ENCODE measurements at places on chromosomes 13 and 19.

DNA sequence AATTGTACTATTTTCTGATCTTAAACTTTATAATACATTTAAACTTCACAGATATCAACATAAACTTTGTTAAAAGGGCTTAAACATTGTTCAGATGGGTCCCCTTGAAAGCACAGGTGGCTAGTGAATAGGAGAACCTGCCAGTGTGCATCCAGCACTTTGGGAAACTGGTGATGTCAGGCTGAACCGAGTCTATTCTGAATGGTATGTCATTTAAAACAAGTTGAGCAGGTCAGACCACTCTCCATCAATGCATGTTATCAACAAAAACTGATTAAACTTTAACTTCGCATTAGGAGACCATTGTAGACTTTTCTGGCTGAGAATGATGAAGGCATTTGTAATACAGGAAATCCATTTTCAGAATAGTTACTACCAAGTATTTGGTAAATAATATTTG lies 50.1 kb upstream of the FREM2 start:
- DNase-seq: no peak

DNA sequence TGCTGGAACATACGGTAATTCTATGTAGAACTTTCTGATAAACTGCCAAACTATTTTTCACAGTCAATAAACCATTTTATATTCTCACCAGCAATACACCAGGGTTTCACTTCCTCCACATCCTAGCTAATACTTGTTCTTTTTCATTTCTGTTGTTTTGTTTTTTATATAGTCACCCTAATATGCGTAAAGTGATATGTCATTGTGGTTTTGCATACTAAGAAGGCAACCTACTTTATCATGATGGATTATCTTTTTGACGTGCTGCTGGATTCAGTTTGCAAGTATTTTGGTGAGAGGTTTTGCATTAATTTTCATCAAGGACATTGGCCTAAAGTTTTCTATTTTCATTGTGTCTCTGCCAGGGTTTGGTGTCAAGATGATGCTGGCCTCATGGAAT lies 1384.1 kb downstream of the UQCRFS1 start:
- no peak for DNase-seq

DNA sequence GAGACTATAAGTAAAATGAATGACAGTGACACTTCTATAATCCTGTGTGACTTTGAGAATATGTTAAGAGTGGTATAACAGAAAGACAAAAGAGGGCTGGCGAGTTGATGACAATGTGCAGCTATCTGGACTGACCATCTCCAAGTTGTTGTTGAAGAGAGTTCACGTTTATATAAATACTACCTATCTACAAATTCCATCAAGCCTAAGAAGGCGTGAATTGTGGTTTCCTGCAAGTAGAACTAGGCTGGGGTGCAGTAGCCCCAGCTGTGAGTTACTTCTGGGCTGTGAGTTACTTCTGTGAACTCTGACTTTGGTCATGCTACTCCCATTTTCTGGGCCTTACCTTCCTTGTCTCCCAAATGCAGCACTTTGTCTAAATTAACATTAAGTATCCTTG lies 561.0 kb downstream of the TBC1D4 start:
- DNase-seq: no peak

- DNase-seq: no peak
These were observed 170.9 kb downstream of the LACC1 start for GRCh38 chr13:44050450-44051063.

GRCh38 chr19:41439441-41440222 lies at the start of gene DMAC2:
DMAC2 (minus strand) TSS chr19:41439912; CDS start chr19:41439899, 13 bp downstream.
- peak; percentile 97 for DNase-seq

DNA sequence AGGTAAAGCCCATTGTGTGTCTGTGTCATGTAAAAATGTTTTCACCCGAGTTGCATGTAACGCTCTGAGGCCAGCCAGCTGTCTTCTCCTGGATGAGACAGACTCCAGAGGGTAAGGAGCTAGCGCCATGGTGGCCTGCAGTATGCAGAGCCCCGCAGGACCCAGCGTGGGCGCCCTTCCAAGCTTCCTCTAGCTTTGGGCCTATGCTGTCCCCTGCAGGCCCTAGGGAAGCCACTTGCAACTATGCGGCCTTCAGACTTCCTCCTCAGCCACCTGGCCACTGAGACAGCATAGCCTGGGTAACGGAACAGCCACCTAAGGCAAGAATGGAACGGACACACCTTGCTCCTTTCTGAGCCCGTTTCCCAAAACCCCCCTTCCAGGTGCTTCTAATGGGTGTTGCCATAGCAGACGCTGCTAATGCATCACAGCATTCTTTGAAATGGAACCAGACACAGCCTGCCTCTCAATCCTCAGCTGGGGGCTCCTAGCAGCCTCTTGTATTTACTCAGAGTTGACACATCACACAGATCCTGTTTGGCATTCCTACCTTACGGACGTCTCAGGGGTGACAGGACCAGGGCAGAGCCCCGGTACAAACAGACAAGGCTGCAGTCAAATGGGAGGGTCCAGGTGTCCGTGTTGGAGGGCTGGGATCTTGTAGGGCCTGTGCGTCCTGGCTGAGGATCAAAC lies 6.2 kb downstream of the FAM32A start:
- no peak for DNase-seq

- no peak for DNase-seq
These were observed 39.7 kb upstream of the RXFP2 start for GRCh38 chr13:31699650-31700049.

DNA sequence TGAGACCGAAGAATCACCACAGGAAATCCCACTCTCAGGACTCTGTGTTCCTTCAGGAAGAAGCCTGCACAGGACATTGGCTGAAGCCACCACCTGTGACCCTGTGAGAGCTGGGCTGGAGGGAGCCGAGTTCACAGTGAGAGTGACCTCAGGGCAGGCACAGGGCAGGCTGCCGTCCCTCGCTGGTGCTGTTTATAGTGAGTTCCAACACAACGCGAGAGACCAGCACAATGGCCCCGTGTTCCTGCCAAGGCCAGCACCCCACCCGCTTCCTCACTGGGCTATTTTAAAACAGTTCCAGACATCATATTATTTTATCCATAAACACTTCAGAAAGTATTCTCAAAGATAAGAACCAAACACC lies 18.4 kb upstream of the GAS6 start:
- DNase-seq: no peak

- DNase-seq: peak; percentile 22
These were observed 4.6 kb upstream of the FFAR3 start for GRCh38 chr19:35353635-35354034.

DNA sequence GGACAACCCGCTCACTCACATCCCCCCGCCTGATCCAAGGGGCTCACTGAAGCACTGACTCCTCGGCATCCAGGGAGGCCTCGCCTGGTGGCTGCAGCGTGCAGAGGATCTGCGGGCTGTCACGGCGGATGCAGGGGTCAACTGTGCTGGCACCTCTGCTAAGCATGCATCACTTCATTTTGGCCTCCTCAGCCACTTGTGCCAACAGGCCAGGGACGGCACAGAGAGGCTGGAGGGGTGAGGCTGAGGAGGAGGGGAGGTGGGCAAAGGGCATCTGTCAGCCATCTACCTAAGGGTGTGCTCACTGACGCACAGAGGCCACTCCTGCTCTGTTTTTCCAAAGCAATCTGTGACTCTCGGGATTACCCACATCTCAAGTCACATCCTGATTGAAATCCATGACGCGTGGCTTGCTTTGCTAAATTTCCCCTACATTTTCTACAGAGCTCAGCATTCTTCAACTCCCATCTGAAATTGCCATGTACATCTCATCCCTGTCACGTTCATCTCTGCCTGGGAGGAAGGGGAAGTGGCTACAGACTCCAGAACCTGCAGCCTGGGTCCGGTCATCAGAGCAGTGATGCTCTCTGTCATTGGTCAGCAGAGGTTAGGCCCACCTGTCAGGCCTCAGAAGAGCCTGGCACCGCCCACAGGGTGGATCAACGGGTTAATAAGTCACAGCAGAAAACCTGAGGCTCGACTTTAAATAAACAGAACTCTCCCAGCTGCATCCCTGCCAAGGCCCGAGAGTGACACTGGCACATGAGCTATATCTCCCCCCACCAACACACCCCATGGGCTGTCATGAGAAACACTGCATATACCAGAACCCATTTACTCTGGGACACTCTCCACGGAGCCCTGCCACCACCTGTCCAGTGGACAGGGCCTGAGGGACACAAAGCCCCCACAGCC lies 17.6 kb downstream of the ELL start:
- DNase-seq: no peak

DNA sequence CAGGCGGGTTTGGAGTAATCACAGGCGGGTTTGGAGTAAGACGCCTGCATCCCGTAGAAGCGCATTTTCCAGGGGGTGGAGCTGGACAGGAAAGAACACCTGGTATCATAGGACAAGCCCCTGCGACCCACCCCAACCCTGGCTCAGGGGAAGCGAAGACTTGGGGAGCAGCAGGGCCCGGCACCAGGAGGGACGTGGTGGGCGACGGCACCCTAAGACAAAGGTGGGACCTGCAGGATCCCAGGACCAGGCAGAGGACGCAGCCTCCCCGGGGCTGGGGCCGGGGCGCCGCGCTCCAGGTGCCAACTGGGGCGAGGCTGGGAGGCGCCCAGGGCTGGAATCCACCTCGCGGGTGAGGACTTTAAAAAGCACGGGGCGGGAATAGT lies 520 bp downstream of the ZNF600 start:
- no peak for DNase-seq

DNA sequence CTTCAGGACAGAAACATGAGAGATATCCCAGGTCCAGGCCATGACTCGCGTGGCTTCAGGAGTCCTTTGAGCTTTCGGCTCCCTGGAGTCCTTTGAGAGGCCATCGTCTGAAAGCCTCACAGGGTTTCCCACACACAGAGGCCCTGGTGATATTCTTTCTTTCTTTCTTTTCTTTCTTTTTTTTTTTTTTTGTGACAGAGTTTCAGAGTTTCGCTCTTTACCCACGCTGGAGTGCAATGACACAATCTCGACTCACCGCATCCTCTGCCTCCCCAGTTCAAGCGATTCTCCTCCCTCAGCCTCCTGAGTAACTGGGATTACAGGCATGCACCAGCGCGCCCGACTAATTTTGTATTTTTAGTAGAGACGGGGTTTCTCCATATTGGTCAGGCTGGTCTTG lies 5.5 kb downstream of the SIN3B start:
- no peak for DNase-seq

DNA sequence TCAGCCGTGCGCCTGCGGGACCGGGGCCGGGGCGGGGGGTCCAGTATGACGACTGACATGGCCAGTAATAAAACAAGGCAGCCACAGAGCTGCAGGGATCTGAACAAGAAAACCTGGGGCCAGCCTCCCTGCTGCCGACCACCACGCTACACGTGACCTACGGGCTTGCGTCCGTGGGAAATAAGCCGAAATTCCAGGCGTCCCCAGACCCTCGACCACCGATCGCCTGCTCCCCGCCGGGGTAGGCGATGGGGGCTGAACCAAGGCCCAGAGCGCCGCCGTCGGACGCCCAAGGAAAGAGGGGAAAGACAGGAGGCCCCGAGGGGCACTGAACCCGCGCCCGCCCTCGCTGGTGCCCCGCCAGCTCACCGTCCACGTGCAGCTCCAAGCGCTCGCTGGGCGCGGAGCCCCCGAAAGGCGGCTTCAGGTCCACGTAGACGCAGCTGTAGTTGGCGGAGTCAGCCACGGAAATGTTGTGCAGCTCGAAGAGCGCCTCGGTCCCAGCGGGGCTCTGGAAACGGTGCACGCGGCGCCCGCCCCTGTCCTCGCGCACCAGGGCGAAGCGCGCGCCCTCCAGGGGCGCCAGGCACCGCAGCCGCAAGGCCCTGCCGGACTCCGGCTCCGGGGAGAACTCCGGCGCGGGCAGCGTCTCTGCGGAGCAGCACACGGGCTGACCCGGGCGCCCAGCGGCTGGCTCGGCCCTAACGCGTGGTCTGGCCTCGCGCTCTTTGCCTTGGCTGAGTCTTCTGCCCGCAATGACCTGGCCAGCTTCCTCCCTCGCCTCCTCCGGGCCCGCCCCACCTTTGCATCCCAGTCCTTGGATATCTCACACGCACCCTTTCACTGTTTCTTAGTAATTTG lies 3.1 kb downstream of the A1BG start:
- peak; percentile 62 for DNase-seq

DNA sequence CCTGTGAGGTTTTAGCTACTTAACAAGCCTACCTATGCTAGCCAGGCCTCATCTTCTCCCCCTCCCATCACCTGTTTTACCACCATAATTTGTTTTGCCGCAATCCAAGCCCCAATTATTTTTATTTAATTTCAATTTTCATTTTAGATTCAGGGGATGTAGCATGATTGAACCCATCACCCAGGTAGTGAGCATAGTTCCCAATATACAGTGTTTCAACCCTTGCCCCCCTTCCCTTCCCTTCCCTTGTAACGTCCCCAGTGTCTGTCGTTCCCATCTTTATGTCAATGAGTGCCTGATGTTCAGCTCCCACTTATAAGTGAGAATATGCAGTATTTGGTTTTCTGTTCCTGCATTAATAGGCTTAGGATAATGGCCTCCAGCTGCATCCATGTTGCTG lies 885.0 kb downstream of the UQCRFS1 start:
- no peak for DNase-seq

GRCh38 chr19:7442423-7442822 lies 46.4 kb downstream of the PEX11G start:
- no peak for DNase-seq

DNA sequence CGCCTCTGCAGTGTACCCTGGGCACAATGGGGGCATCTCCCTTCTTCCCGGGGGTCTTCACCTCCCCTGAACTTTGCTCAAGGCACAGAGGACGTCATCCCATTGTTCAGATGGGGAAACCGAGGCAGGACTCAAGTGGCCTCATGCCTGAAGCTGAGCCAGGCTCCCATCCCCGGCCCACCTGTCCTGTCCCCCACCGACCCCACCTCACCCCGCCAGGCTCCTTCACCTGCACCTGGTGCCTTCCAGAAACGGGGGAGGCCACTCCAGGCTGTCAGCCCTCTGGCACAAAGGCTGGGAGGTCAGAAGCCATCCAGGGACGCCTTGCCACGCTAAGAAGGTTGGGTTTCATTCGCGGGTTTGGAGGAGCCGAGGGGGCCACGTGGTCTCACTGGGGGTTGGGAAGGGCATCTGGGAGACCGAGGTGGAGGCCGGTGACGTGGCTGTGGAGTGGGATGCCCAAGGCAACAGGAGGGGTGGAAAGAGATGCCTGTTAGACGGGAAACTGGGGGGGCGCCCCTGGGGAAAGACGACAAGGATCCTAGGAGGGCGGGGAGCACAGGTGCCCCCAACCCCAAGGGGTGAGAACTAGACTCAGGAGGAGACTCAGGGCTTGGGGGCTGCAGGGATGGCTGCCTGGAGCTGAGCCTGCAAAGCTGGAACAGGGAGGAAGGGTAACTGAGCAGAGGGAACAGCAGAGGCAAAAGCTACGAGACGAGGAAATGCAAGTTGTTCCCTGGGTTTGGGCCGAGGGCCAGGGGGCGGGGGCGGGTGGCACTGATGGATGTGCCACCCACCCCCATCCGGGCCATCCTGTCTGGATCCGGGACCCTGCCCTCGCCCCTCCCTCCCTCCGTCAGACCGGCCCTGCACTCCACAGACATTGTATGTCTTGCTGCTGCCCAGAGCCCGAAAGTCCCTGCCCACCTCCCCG lies 6.0 kb upstream of the TCF3 start:
- DNase-seq: no peak

GRCh38 chr19:53195265-53195903 lies 2.2 kb upstream of the ZNF665 start:
- DNase-seq: peak; percentile 74

All from left forelimb (tissue), 1 donor.